ENCODE measurements at places on chromosomes 6 and 20. TPM values are rescaled to one million over a fixed set of nuclear protein-coding genes. Genes with fewer than 3 reads are reported as not detected.

The ARMH2 gene
- total RNA-seq = not detected

The C6orf141 gene
- not detected for total RNA-seq

The OTOR gene
- not detected for total RNA-seq

The KIF25 gene
- not detected for total RNA-seq

The BEND3 gene
- total RNA-seq = 1.8 TPM

The CST9L gene
- total RNA-seq = not detected

The CST1 gene
- total RNA-seq = not detected

The HLA-DOB gene
- total RNA-seq = 0.36 TPM

The PKHD1 gene
- total RNA-seq = not detected

The LAMA4 gene
- 29.7 TPM for total RNA-seq

The CCN6 gene
- total RNA-seq = not detected

The ADGRB3 gene
- not detected for total RNA-seq

The OOEP gene
- not detected for total RNA-seq

The C20orf202 gene
- not detected for total RNA-seq

The EEF1A2 gene
- 1.3 TPM for total RNA-seq

The SSTR4 gene
- not detected for total RNA-seq

The TTBK1 gene
- total RNA-seq = under 0.01 TPM
